ENCODE measurements at places on chromosomes 7 and 10.

GRCh38 chr10:133109711-133110110, 22.0 kb downstream of the ADGRA1 start:
- DNase-seq: no peak

DNA sequence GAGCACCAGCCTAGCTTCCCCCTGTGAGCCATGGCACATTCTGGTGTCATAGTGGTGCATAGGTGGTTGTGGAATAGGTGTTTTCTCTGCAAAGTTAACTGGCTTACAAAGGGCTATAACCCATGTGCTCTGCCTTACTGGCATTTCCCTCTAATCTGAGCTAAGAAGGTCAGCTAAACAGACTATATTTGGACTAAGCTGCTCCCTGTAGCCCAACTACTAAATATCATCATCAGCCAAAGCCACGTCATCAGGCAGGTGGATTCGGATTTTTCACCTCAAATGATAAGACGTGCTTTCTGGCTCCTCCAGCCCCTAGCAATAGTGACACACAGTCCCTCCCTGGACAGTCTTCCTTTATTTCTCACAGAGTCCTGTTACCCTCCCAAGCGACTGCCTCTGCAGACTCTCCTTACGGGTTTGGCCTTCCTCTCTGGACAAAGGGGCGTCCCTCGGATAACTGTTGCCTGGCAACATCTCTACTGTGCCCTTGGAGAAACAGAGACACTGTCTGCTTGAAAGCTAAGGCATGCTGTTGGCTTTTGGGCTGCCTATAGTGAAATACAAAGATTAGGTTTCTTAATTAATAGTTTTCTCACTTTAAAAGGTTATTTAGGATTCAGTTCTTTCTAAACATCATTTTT, 9.1 kb downstream of the SLC13A4 start:
- DNase-seq: no peak

DNA sequence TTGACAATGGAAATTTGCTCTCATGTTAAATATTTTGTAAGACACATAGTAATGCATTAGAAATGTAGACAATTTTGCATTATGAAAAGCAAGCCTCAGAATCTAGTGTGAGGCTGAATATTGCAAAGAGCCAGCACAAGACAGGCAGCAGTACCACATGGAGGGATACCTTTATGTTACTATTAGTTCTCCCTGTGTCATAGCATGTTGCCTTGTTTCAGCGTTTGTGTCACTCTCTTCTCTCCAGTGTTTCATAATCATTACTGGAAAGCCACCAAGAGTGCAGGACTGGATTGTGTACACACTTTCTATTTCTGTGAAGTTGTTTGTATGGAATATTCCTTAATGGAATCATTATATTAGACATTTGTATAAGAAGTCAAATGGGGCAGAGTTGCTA, 8.5 kb downstream of the AHR start:
- DNase-seq: no peak

DNA sequence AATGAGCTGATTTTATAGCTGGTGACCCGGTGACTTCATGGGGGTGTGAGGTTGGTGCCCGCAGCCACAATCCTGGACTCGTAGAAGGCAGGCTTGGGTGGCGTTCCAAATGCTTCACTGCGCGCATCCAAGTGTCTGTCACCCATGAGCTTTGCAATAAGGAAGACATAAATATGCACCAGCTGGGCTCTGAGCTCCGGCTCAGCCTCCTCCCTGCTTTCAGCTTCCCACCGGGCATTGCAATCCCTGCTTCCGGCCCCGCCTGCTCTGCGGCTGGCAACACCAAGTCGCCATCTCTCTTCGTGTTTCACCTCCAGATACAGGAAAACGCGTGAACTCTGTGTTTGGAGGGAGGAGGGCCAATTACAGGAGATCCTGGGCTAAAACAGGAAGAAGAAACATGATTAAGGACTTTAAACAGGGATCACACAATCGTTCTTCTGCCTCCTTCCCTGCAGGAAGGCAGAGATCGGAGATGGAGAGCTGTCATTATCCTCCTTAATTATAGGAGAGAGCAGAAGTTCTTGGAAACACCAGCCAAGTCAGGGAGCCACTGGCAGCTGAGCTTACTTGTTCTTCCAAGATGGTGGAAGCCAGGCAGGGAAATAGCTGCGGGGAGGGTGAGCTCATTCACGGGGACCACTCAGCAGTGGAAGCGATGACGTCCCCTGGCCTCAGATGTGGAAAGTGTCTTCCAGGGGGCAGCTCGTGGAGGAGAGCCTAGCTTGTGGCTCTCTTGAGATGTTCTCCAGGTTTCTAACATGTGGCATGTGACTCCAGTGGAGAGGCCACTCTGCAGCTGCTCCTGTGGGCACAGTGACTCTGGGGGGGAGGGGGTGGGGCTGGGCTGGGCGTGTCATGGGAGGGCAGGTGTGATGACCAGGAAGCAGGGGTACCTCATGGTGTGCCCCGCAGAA, 134.9 kb downstream of the CAMK1D start:
- DNase-seq: peak; percentile 82

GRCh38 chr10:96292971-96293920, 11.0 kb upstream of the DNTT start:
- no peak for DNase-seq

- DNase-seq: no peak
Observed at GRCh38 chr10:69633673-69634635, 3.9 kb downstream of the FAM241B start.

GRCh38 chr7:121038717-121039509, 50.4 kb downstream of the CPED1 start:
- DNase-seq: no peak

- peak; percentile 43 for DNase-seq
Observed at GRCh38 chr10:125158601-125159485, 1.5 kb downstream of the CTBP2 start.

DNA sequence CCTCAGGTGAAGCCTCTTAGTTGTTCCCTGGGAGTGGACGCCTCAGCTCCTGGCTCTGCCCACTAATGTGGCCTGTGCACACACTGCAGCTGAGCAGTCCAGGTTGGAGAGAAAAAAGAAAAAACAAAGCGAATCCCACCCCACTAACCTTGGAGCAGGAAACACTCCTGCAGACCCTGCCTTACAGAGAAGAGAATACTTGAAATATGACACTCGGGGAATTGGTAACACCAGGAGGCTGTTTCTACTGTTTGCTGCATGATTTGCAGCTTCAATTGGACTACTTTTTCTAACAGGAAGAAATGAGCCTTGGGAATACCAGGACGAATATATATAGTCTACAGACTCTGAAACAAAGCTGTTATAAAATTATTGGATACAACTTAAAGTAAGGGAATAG, 22.2 kb downstream of the CDHR3 start:
- DNase-seq: no peak

GRCh38 chr10:81662837-81663236, 212.2 kb upstream of the NRG3 start:
- DNase-seq: no peak

GRCh38 chr7:156943091-156944041, 6.1 kb upstream of the NOM1 start:
- no peak for DNase-seq

- no peak for DNase-seq
Observed at GRCh38 chr10:6171881-6172695, 30.6 kb upstream of the PFKFB3 start.

- DNase-seq: no peak
Observed at GRCh38 chr7:115177823-115178222, 255.9 kb downstream of the MDFIC start.

DNA sequence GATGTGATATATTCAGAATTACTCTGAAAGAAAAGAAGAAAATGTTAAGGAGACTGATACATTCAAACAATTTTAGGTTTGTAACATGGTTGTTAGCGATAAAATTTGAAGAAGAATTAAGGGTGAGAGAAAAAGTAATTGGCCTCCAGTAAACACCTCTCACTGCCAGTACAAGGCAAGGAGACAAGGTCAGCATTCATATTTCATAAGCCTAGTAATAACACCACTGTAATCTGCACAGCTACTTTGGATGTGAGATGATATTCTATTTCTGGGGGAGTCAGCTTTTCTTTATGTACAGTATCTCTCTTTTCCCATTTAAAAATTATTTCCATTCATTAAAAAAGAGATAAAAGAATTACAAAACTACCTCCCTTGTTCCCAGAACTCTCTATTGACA, 621.1 kb downstream of the NRG3 start:
- DNase-seq: no peak

- DNase-seq: no peak
Observed at GRCh38 chr10:106819490-106819889, 345.0 kb downstream of the SORCS1 start.

DNA sequence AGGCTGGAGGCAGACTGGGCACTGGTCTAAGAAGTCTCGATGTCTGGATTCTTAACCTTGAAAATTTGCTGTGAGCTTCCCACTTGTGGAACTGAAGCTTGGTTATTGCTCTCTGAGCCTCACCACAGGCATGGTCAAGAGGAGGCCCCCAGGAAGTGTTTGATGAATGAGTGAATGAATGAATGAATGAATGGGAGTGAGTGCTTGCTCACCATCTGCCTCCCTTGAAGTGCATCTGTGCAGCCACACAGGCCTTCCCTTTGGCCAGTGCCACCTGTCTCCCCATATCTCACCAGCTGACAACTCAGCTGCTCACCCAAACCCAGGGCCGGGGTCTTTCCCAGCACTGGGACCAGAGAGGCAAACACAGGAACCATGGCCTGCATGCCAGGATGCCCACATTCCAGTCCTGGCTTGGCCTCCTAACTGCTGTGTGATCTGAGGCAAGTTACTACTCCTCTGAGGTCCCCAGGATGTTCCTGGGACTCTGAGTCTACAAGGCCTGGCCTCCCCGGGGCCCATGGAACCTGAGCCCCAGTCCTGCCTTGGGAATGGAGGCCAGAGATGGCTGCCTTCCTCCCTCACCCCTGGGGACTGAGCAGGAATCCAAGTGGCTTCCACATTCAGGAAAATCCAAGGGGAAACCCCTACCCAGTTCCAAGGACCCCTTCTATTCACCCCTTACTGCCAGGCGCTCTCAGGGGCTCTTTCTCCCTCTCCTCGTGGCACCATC, 51.4 kb upstream of the SLC29A3 start:
- DNase-seq: no peak

- DNase-seq: no peak
Observed at GRCh38 chr10:88974446-88975376, 15.9 kb upstream of the FAS start.

GRCh38 chr7:50156163-50156562, 63.1 kb upstream of the ZPBP start:
- DNase-seq: no peak

DNA sequence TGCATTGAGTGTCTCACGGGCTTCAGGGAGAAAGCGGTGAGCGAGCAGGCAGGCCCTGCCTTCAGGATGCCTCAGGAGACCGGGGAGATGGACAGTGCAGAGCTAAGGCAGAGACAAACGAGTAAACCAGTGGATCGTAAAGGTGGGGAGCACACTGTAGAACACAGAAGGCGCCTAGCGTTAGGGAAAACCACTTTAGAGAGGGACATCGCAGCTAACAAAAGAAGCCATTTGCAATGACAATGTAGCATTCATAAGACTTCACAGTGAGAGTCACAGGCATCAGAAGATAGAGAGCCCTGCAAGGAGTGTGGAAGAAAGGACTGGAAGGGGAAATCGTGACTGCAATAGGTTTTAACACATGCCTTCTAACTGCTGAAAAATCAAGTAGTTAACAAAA, 54.9 kb upstream of the TMEM273 start:
- DNase-seq: no peak

- peak; percentile 48 for DNase-seq
Observed at GRCh38 chr7:158863611-158864506, 7.5 kb downstream of the DYNC2I1 start.

GRCh38 chr10:102819054-102819453, 18.2 kb downstream of the CYP17A1 start:
- DNase-seq: no peak

- no peak for DNase-seq
Observed at GRCh38 chr10:35378541-35379210, 42.4 kb downstream of the CCNY start.

- no peak for DNase-seq
Observed at GRCh38 chr10:55979203-55979602, 381.9 kb downstream of the ZWINT start.

- DNase-seq: no peak
Observed at GRCh38 chr7:134527979-134528371, 608 bp downstream of the AKR1B10 start.

- no peak for DNase-seq
Observed at GRCh38 chr7:136956671-136957070, 88.2 kb downstream of the CHRM2 start.
